Mammary epithelial cell (primary cell): ENCODE measurements at places on chromosomes 11 and 22. TPM values are rescaled to one million over a fixed set of nuclear protein-coding genes. Genes with fewer than 3 reads are reported as not detected.

The TUG1 gene
- total RNA-seq: 63.3 and 63.4 TPM in 2 replicates

The TMEM151A gene
- total RNA-seq: 0.21 and 0.26 TPM in 2 replicates

The MYBPC3 gene
- not detected for total RNA-seq

The RHOD gene
- total RNA-seq: 176 TPM

The LRRN4CL gene
- total RNA-seq: 0.13 and 0.24 TPM in 2 replicates

The PARVG gene
- total RNA-seq: not detected in 2 replicates

The RFPL1 gene
- not detected in 2 replicates for total RNA-seq

The MYRF gene
- total RNA-seq: under 0.01 TPM

The SLC22A12 gene
- not detected in 2 replicates for total RNA-seq

The TNNT3 gene
- not detected in 2 replicates for total RNA-seq

The AGBL2 gene
- total RNA-seq: 1.7 TPM

The PHOX2A gene
- not detected in 2 replicates for total RNA-seq
